AG04450 (cell line): ENCODE measurements at places on chromosomes 3 and 15.

DNA sequence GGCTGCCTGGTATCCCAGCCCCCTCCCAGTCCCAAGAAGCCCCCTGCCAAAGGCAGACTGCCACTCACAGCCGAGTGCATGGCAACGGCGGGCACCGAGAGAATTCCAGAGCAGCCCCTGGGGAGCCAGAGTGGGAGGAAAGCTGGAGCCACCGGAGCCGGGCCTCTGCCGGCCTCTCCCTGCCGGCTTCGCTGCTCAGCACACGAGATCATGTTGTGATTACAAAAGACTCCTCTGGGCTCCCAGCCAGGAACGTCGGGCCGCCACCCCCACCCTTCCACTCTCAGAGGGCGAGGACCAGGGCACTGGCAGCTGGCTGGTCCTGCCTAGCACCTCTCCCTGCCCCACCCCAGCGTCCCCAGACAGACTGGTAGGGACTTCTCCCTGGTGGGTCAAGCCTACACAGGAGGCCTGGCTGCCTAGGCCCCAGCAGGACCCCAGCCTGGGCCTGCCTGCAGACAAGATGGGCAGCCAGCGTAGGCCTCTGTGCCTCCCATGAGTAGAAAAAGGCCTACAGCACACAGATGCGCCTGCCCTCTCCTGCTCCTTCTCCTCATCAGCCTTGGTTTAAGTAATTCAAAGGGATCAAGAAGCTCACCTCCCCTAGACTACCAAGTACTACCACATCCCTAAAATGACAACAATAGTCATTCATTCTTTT is at the start of gene CCDC9B:
Gene CCDC9B, minus strand, starts transcription at position 200 of the 661 bp plus-strand sequence. Its CDS starts 120 bp downstream, at position 80.
- no peak for DNase-seq

DNA sequence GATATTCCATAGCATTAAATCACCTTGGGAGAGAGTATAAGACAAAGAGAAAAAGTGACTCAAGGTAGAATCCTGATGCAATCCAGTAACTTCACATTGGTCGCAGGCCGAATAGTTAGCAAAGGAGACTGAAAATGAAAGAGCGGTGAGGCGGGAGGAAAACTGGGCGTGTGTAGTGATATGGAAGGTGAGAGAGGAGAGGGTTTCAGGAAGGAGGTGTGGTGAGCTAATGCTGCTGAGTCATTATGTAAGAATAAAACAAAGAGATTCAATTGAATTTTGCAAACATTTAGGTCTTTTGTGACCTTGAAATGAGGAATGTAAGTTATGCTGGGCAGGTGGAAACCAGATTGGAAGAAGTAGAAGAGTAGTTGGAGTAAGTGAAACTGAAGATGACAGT is 235.3 kb downstream of the C3orf38 start:
- no peak for DNase-seq

GRCh38 chr3:124859025-124859424 is 28.1 kb downstream of the ITGB5 start:
- DNase-seq: peak; percentile 81

GRCh38 chr3:64443546-64444381 is 218.5 kb upstream of the PRICKLE2 start:
- DNase-seq: no peak

- no peak for DNase-seq
Measured at GRCh38 chr3:171976526-171976925, 62.9 kb upstream of the FNDC3B start.

GRCh38 chr3:132396255-132396654 is 21.0 kb upstream of the DNAJC13 start:
- no peak for DNase-seq

DNA sequence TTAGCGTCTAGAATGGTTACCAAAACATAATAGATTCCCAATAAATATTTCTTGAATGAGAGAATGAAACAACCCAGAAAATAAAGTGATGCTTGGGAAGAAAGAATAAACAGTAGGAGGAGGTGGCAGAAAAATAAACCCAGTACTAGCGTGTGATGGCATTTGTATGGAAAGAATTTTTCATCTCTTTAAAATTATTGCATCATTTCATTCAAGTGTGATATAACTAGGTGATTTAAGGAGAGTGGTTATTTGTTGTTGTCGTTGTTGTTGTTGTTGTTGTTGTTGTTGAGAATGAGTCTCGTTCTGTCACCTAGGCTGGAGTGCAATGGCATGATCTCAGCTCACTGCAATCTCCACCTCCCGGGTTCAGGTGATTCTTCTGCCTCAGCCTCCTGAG is 293.9 kb downstream of the ZNF385D start:
- DNase-seq: no peak

GRCh38 chr15:90217671-90218394 is 15.9 kb downstream of the CIB1 start:
- no peak for DNase-seq

GRCh38 chr3:71984843-71985613 is 200.1 kb upstream of the PROK2 start:
- DNase-seq: no peak

- DNase-seq: peak; percentile 26
Measured at GRCh38 chr15:88440021-88440420, 27.2 kb downstream of the MRPL46 start.

- DNase-seq: no peak
Measured at GRCh38 chr3:42055291-42055690, 35.9 kb upstream of the TRAK1 start.

GRCh38 chr3:901953-902778 is 190.7 kb upstream of the CNTN6 start:
- no peak for DNase-seq

DNA sequence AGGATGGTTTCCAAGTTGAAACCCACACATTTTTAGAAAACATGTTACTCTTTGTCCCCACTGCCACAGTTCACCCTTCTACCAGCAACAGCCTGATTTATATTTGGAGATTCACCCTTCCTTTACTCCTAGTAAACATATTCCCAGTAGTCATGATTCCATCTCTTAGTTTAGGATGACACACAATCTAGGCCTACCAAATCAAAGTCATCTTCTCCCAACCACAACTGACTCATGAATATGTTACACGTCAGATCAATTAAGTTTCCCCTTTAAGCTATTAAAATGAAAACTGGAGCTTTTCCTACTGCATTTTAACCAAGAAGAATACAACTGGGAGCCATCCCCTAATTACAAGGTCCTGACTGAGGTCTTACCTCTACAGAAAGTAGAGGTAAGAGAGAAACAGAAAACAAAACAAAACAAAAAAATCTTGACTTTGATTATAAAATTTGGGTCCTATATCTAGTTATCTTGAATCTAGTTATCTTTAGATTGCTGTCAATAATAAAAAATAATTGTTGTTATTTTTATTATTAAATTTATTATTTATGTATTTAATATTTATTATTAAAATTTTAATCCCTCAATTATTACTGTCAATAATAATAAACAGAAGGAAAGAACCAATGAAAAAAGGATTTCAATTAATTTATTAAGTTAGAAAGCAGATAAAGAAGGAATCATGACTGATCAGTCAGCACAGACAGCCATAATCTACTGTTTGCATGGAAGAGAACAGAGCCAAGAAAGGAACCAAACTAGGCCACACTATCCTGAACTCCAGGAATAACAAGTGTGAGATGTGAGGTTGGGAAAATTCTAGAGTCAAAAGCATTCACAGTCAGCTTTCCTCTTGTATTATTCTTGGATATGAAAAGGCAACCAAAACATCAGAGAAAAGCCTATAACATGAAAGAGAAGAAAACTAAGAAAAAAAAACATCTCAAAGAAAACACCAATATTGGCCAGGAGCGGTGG is 12.5 kb downstream of the DPH6 start:
- no peak for DNase-seq

DNA sequence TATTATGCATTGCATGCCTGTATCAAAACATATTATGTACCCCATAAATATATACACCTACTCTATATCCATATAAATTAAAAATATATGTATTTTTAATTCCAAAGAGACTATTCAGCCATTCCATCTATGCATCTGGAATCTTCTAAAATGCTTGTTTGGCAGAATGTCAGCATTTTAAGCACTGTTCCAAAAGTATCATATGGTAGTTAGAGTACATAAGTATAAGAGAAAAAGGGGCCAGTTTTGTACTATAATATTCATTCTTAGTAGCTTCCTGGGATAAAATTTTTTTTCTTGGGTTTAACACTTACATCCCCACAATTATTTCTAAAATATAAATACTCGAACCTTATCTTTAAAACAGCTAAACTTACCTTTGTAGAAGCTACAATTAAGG is 60.4 kb upstream of the COL6A6 start:
- no peak for DNase-seq

- no peak for DNase-seq
Measured at GRCh38 chr3:134079111-134079547, 49.4 kb upstream of the SLCO2A1 start.

DNA sequence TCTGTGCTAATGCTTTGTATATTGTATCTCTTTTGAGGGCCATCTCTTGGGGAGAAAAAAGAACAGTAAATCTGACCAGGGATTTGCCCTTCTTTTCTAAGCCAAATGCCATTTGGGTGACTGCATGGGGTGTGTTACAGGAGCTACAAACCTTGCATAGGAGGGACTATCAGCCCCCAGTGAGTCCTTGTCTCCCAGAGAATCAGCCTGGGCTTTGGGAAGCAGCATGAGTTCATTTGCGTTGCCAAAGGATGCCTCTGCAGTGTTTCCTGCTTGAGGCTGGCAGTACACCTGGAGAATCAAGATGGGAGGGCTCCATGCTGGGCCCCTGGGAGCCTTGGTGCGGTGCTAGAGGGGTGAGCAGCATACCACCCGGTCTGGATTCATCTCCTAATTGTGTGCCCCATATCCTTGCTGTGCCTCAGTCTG is 49.6 kb upstream of the POLG start:
- DNase-seq: no peak

DNA sequence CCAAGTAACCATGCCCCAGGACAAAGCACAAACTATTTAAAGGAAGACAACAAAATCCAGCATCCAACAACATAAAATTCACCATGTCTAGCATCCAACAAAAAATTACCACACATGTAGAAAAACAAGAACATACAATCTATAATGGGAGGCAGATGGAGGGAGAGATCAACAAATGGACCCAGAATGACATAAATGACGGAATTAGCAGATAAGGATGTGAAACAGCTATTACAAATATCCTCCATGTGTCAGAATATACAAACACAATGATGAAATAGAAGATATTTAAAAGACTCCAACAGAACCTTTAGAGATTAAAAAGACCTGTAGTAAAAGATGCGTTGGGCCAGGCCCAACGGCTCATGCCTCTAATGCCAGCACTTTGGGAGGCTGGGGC is 10.8 kb downstream of the LYSMD4 start:
- DNase-seq: no peak

DNA sequence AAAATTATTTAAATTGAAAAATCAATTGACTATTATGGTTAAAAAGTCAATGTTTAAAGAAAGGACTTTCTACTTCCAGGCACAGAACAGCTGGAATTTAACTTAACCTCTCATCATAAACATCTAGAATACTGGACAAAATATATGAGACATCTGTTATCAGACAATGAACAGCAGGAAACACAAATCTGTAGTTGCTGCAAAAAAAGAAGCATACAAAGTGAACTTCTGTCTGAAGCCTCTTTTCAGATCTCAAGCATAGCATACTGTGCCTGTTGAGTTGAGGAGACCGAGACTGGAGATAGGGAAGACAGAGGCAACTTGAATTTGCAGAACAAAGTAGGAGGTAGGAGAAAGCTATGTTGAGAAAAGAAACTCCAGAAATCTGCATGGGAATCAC is 140.0 kb upstream of the CBLB start:
- no peak for DNase-seq

- peak; percentile 16 for DNase-seq
Measured at GRCh38 chr15:34109797-34110663, 8.1 kb downstream of the PGBD4 start.

DNA sequence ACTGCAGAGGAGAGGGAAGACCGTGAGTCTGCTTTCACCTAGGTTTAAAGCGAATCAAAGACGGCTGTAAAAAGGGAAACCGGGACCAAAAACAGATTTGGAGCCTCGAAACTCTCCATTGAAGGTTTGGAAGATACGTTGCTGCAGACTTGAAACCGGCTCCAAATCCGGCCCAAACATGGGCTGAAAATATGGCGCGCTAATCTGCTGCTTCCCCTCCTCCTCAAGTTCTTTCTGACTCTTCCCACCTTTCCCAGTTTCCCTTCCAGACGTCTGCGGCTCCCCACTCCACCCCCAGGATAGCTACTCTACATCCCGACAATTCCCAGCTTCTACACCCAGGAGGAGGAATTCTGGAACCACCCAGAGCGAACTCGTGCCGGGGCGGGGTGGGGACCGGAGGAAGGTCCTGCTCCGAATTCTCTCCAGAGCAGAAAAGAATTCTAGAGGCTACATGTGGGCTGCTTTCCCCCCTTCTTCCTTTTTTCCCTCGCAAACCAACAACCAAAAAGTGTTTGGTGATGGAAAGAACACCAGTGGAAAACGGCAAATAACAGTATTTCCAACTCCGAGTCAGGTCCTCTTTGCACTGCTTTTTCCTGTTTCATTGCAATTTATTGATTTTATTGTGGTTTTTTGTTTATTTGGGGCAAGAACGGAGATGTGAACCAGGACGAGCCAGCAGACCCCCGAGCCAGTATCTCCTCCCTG is 8.5 kb downstream of the EOMES start:
- no peak for DNase-seq

GRCh38 chr3:105246536-105246935 is 120.2 kb upstream of the ALCAM start:
- DNase-seq: no peak

GRCh38 chr15:62506217-62506805 is 341.2 kb upstream of the C2CD4B start:
- peak; percentile 49 for DNase-seq

DNA sequence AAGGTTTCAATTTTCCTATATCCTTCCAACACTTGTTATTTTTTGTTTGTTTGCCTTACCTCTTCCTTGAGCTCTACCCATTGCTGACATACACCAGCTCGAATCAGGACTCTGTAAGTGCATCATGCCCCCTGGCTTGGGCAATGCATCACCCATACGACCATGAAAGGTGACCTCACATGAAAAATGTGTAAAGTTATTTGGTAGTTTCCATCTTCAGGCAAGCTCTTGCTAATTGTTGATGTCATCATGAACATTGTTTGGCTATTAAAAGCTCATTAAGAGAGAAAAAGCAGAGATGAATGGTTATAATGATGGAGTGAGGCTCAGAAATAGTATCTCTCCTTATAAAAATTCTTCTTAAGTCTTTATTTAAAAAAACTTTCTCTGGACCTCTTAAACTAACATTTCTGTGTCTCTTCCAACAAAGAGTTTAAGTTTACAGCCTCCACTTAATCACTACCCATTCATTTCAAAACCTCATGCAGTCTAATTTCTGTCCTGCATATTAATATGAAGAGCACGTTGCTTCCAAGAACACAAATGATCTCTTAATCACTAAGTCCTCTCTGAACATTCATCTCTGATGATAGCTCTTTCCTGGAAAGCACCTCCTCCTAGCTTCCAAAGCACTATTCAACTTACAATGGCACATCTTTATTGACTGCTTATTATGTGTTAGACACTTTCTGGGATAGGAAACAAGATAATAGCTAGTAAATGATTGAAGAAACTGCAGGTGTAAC is 236.3 kb downstream of the NFKBIZ start:
- DNase-seq: no peak
